Caco-2 (cell line): ENCODE measurements at places on chromosomes 4 and X. TPM values are rescaled to one million over a fixed set of nuclear protein-coding genes. Genes with fewer than 3 reads are reported as not detected.

MAGEA12 gene
- not detected in 2 replicates for total RNA-seq

PPP1R2C gene
- not detected in 2 replicates for total RNA-seq

TSPAN7 gene
- 0.91 and 1.7 TPM in 2 replicates for total RNA-seq

DMRTC1B gene
- total RNA-seq: not detected in 2 replicates

TMEM154 gene
- total RNA-seq: 2.6 and 4.6 TPM in 2 replicates

MAGEC1 gene
- not detected in 2 replicates for total RNA-seq

PPP4R3C gene
- not detected in 2 replicates for total RNA-seq

CFAP97 gene
- total RNA-seq: 18.0 and 20.3 TPM in 2 replicates

DUX4 gene
- total RNA-seq: not detected in 2 replicates

SPACA5B gene
- not detected in 2 replicates for total RNA-seq

CTAG2 gene
- not detected in 2 replicates for total RNA-seq

PF4V1 gene
- not detected in 2 replicates for total RNA-seq
